Smooth muscle cell of the umbilical artery (primary cell): ENCODE measurements at places on chromosomes 1 and 21. TPM values are rescaled to one million over a fixed set of nuclear protein-coding genes. Genes with fewer than 3 reads are reported as not detected.

Gene DMBX1
- total RNA-seq, result not detected in 2 replicates

Gene C21orf58
- 2.4 and 4.8 TPM in 2 replicates for total RNA-seq

Gene TEX38
- total RNA-seq, result not detected in 2 replicates

Gene RGS8
- not detected in 2 replicates for total RNA-seq

Gene LIN28A
- total RNA-seq, result not detected in 2 replicates

Gene SNIP1
- 9.8 and 12.7 TPM in 2 replicates for total RNA-seq

Gene VPS72
- total RNA-seq, result 33.9 and 34.0 TPM in 2 replicates

Gene DCDC2B
- not detected in 2 replicates for total RNA-seq

Gene C1orf226
- 0.59 and 0.83 TPM in 2 replicates for total RNA-seq

Gene THEM5
- not detected in 2 replicates for total RNA-seq

Gene CD160
- total RNA-seq, result not detected in 2 replicates

Gene G0S2
- 23.6 and 49.0 TPM in 2 replicates for total RNA-seq

Gene ANXA9
- total RNA-seq, result 0.05 TPM in 1 of 2 replicates, not detected in the other

Gene OR2L2
- not detected in 2 replicates for total RNA-seq

Gene FAM78B
- 0.32 TPM in 1 of 2 replicates, not detected in the other for total RNA-seq
